Common myeloid progenitor, CD34-positive (primary cell): ENCODE measurements at places on chromosomes 13 and 19.

- no peak for DNase-seq
Observed at GRCh38 chr19:33773704-33774624, 22.7 kb upstream of the KCTD15 start.

GRCh38 chr19:15169541-15170285, 31.1 kb downstream of the NOTCH3 start:
- no peak for DNase-seq

GRCh38 chr13:98175823-98176222, 1.2 kb downstream of the RNF113B start:
- DNase-seq = no peak

- DNase-seq = no peak
Observed at GRCh38 chr19:48705431-48705830, 9.7 kb downstream of the FUT2 start.
